ENCODE measurements at places on chromosomes 1 and 21.

- DNase-seq, result no peak
Observed at GRCh38 chr1:91944087-91944486, 5.1 kb upstream of the BRDT start.

- no peak for DNase-seq
Observed at GRCh38 chr1:162094271-162094670, 24.8 kb downstream of the NOS1AP start.

- no peak for DNase-seq
Observed at GRCh38 chr1:43639976-43640794, 9.8 kb upstream of the KDM4A start.

DNA sequence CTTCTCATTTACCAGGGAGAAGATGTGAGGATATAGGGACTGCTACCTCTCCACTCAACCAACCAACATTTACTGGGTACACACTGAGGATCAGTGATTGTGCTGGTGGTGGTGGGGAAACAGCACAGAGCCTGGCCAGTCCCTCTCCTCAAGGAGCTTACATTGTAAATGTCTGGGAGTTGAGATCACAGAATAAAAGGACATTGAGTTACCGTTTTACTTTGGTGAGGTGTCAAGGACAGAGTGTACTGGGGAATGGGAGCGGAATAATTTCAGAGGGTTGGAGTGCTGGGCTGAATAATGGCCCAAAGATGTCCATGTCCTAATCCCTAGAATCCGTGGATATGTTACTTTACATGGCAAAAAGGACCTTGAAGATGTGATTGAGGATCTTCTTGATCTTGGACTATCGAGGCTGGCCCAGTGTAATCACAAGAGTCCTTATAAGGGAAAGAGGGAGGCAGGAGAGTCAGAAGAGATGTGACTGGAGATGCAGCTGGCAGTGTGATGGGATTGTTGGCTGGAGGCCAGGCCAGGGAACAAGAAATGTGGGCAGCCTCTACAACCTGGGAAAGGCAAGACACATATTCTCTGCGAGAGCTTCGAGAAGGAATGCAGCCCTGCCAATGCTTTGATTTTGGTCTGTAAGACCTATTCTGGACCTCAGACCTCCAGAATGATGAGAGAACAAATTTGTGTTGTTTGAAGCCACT, 26.6 kb upstream of the RWDD3 start:
- DNase-seq, result no peak

DNA sequence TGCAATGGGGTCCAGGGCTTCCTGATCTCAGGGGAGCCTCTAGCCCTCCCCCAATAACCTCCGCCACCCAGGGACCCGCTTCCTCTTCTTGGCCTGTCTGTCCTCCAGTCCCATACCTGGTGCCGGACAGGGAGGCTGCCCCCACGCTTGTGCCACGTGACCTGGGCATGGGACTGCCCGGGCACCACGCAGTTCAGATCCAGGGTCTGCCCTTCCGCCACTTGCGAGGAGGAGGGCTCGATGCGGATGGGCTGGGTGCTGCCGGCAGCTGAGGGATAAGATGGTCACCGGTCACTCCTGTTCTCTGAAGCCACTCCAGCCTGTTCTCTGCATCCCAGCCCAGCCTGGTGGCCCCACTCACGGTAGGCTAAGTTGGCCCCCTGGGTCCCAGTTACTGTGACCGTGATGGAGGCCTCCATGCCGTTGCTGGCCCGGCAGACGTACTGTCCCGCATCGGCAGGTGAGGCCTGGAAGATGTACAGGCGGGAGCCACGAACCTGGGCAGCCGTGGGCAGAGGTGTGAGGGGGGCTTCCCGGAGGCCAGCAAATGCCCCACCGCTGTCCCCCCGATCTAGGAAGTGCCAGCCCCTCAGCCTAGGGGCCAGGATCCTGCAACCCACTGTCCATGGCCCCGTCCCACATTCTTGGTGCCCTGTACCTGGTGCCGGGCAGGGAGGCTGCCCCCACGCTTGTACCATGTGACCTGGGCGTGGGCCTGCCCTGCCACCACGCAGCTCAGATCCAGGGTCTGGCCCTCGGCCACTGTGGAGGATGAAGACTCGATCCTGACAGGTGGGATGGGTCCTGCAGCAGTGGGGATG, 39.6 kb downstream of the LDLRAD2 start:
- DNase-seq, result no peak

GRCh38 chr1:194295685-194296084, 1109.3 kb upstream of the B3GALT2 start:
- DNase-seq, result peak; percentile 7

GRCh38 chr1:23800400-23801337, at the start of gene GALE:
Gene GALE (minus strand): TSS chr1:23800754. CDS start chr1:23799007, 1,747 bp downstream.
- peak; percentile 75 for DNase-seq

All from brain pericyte (primary cell).